GM23338 (cell line): ENCODE measurements at places on chromosomes 11 and 22. TPM values are rescaled to one million over a fixed set of nuclear protein-coding genes. Genes with fewer than 3 reads are reported as not detected.

DNA sequence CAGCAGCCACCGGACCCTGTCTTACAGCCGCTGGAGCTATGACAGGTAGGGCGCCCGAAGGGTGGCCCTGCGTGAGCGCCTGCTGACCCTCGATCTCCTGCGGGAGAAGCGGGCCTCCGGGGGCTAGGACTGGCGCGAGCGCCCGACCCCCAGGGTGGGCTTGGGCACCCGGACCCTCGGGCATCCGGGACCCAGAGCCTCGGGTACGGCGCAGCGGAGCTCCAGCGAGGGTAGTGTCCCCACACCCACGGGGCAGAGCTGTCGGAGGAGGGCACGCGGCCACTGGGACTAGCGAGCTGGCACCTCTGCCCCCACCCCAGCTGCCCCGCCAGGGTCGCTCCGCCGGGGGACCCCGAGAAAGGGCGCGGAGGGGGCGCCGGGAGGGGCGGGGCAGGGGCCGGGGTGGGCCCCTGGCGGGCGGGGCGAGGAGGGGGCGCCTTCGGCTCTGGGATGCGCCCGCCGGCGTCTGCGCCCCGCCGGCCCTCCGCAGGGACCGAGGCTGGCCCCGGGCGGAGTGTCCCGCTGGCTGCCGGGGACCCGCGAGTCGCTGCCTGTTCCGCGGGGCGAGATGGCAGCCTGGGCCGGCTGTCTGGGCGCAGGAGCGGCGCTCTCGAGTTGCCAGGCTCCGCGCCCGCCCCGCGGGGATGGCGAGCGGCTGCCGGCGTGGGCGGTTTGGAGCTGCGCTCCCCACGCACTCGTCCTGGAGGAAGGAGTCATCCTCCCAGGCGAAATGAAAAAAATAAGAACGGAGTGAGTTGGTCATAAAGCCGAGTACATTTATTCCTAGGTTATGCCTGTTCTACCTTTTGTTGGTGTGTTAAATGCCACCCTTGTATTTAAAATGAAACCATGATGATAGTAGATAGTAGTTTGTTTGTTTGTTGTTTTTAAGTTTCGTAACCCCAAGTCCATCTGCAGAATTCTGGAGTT is 32.4 kb downstream of the EIF3F start:
- DNase-seq: peak; percentile 35

- no peak for DNase-seq
Observed at GRCh38 chr11:76762867-76763572, 20.1 kb upstream of the TSKU start.

The ANO9 gene
- total RNA-seq: 6.5 and 10.2 TPM in 2 replicates

The FGF19 gene
- 27.4 and 36.1 TPM in 2 replicates for total RNA-seq

GRCh38 chr22:25166266-25167040 is 33.2 kb upstream of the CRYBB3 start:
- no peak for DNase-seq

DNA sequence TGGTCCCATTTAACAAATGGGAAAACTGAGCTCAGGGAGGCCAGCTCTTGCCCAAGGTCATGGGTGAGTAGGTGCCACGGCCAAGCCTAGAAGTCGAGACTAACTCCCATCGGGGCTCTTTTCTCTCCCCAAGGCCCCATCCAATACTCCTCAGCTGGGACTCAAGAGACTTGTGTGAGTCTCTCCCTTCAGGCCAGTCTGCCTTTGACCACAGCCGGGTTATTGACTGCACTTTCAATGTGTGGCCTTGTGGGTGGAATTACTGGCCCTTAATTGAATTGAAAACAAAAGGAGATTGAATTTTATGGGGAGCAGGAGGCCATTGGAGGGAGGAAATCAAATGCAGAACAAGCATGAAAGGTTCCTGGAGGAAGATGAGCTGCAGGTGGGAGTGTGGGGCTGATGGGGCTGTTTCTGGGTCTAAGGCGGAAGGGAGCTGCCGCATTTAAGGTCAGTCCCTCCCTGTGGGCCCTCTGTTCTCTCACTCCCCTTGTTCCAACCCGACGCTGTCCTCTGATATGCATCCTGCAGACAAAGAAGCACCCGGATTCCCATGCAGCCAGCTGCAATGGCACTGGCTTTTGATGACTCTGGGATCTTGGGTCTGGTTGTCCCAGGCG is 552.8 kb downstream of the MIAT start:
- no peak for DNase-seq
